ENCODE measurements at places on chromosomes 4 and X.

DNA sequence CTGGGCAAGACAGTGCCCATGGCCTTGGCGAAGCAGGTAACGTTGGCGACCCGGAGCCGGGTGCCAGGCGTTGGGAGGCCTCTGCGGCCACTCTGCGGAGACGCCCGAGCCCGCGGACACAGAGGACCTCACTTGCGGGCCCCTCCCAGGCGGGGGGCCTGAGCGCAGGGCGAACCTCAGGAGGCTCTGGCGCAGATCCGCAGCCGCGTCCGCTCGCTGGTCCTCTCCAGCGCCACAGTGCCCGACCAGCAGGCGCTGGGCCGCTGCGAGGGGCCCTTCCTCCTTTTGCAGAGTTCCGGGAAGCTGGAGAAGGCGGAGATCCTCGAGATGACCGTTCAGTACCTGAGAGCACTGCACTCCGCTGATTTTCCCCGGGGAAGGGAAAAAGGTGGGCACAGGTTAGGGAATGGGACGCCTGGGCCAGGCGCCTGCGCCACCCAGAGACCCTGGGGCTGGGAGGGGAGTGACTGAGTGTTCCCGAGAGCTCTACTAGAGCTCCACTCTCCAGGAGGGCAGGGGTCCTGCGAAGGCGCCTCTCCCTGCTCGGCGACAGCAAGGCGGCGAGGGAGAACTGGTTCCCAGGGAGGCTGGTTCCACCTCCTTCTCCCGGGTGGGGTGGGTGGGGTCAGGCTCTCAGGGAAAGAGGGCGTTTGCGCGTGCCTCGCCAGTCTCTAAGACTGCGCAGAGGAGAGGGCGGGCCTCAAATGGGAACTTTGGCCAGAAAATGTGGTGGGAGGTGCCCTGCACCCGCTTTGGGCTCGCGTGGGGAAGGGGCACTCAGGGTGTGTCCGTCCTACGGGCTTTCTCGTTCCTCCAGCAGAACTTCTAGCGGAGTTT is 1.4 kb downstream of the HELT start:
- DNase-seq = no peak

- DNase-seq = no peak
Observed at GRCh38 chr4:102575369-102576129, 74.4 kb downstream of the NFKB1 start.

DNA sequence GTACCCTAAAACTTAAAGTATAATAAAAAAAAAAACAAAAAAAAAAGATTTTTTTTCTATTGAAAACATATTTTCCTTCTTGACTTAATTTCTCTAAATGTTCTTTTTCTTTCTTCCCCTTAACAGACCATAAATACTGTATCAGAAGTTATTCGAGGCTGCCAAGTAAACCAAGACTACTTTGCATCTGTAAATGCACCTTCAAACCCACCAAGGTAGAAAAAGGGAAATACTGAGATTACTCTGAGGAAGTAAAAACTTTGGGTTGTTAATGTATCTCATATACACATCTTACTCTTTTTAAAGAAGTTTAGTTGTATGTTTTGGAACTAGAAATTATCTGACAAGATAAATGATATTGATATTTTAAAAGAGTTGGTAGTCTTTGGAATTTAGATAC is 65.6 kb downstream of the USO1 start:
- no peak for DNase-seq

DNA sequence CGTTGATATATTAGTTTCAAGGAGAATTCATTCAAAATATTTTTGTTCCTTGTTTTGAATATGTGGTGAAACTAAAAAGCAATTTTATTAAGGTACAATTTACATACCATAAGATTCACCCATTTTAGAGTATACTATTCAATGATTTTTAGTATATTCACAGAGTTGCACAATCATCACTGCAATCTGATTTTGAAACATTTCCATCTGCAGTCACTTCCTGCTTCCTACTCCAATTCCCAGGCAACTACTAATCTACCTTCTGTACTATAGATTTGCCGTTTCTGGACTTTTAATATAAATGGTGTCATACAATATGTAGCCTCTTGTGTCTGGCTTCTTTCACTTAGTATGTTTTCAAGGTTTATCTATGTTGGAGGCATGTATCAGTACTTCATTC is 71.3 kb downstream of the SLC9A7 start:
- no peak for DNase-seq

- no peak for DNase-seq
Observed at GRCh38 chr4:10762561-10762960, 78.0 kb upstream of the CLNK start.

DNA sequence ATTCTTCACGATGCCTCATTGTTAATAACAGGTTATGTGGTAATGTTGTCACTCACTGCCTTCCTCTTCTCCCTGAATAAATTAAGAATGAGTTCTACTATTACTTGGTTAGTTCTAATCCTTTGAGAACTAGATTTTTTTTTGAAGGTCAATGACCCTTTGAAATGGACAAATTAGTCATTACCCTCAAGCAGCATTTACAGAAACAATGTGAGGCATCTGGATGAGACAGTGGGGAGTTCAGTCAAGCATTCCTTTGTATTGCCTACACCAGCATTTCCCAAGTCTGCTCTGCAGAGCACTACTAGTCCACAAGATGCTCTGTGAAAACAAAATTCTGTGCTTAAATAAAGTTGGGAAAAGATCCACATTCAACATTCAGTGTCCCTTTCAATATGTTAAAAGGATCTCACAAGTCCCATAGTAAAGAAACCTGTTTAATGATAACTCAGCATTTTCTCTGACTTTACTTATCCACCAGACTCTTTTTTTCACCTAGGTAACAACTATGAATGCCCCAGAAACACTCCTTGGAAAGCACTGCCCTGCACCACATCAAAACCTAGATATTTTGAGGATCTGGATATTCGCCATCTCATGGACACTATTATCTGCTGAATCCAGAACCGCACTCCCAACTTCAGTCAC is 60.6 kb downstream of the CHRDL1 start:
- DNase-seq = no peak

- peak; percentile 40 for DNase-seq
Observed at GRCh38 chr4:17511509-17511949, 361 bp downstream of the QDPR start.
